ENCODE measurements at places on chromosomes 1 and 21.

DNA sequence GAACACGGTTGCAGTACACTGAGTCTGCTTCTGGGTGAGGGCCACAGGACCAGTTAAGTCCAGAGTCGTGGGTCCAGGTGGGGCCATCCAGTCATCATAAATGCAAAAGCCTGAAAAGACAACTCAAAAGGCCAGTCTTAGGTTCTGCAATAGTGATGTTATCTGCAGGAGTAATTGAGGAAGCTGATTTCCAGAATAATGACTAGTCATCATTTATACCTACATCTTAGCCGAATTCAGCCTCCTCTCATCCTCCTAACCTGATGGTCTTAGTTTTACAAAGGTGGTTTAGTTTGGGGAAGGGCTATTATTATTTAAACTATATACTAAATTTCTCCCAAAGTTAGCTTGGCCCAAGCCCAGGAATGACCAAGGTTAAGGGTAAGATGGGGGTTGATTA lies 23.5 kb upstream of the SLC5A9 start:
- DNase-seq, result no peak

GRCh38 chr1:210428696-210429095 lies 100.0 kb downstream of the HHAT start:
- DNase-seq, result no peak

- DNase-seq, result no peak
Measured at GRCh38 chr21:29801122-29801521, 138.7 kb downstream of the GRIK1 start.

- DNase-seq, result no peak
Measured at GRCh38 chr1:205666372-205667166, 13.7 kb downstream of the SLC45A3 start.

GRCh38 chr1:222045786-222046185 lies 303.9 kb upstream of the DUSP10 start:
- DNase-seq, result no peak

DNA sequence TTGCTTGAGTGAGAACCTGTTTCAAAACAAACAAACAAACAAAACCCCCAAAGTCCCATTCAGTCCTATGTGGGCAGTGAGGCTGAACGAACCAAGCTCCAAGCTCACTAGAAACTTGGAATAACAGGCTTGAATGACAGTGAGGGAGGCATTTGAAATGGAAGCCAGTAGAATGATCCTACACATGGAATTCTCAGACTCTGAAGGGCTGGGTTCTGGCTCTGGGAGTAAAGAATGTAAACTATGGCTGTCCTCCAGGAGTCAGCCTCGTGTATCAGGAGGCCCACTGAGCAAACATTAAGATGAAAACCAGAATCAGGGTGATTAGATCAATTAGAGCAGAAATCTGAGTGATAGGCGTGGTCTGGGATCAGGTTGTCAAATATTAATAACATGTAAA lies 14.9 kb downstream of the PCP4L1 start:
- no peak for DNase-seq

DNA sequence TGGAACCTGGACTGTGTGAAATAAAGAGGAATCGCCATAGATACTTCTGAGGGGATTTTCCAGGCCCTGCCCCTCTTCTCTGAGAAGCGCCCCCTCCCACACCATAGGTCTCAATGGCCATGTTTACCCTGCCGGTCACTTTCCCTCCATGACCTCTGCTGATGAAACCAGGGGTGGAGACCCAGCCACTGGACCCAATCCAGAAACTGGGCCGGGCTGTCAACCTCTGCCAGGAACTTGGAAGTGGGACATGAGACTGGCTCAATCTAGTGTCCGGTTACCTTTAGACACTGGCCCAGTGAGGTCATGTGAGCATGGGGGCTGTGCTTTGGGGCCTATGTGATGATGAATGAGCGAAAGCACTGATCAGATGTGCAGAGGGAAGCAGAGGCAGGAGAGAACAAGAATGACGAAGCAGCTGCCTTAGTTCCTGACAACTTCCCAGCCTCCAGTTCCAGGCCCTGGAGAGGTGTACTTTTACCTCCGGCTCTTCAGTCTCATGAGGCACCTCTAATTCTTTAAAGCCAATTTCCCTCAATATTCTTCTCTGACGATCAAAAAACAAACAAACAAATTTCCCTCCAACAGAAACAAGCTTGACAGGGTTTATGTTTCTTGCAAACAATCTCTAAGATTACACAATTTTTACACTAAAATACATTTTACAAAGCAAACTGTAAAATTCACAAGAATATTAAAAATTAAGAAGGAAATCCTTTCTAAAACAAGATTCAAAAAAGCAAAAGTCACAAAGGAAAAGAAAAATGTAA lies 4.9 kb downstream of the ASAP3 start:
- no peak for DNase-seq

GRCh38 chr1:117067533-117068370 lies 7.6 kb downstream of the TTF2 start:
- no peak for DNase-seq

Measured in NCI-H187 (cell line).